H7 (cell line): ENCODE measurements at places on chromosomes 3 and 15.

DNA sequence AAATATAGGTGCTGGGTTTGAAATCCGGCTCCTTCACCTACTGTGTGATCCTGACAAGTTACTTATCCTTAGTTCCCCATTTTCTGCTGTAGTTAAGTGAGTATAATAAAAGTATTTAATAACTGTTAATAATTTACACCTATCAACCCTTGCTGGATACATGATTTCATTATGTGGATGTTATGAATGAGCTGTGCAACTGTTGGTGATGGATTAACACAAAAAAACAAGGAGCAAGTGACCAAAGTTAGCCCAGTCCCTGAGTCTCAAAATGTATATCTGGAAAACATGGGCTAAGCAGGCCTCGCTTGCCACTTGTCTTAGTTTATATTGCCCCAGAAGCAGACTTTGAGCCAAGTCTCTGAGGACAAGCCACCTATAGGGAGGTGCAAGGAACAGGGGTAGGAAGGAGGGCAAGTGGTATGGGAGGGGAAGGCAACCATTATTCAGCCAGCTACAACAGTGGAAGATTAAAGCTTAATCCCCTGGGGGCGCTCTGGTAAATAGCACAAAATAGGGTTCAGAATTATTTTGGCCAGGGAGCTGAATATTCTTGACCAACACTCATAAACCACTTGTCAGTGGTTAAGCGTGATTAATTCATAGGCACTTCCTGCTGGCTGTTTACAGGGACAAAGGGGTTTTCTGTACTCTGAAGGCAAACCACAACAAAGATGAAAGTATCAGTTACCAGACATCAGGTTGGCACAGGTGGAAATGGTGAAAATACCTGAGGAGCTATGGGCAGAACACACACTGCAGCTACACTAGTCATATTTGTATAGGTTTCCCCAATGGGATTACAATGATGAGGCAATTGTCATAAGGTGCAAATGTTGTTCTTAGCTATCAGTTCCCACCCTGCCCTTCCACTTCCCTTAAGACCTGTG, 76.2 kb downstream of the TRIM42 start:
- peak; percentile 22 for DNase-seq

DNA sequence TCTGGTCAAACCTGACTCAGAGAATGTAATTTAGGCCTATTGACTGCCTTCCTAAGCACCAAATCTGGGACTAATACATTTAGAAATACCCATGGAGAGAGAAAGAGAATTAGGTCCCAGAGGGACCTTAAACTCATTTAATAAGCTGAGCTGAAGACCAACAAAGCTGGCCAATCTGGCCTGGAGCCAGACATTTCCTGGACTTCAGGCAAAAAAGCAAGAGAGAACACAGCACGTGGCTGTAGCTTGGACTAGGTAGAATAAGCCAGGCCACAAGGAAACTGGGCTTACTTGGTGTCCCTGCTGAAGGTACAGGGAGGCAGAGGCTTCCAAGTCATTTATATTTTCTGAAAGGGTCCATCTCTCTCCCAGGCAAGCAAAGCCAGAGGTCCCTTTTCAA, 88.1 kb downstream of the RTP4 start:
- no peak for DNase-seq

GRCh38 chr15:69591905-69592508, 139.4 kb downstream of the RPLP1 start:
- no peak for DNase-seq

DNA sequence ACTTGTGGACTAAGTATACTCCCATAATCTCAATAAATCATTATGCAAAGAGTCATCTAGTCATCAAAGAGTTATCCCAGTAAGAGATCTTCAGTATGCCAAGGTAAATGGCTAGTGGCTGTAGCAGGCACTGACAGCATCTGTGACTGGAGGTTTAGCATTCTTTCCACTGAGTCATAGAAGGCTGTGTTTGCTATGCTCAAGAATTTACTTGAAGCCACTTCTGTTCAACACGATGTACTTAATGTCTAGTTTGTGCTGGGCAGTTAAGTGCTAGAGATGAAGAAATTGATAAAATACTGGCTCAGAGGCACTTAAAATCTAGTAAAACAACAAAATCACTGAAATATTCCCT, 13.0 kb downstream of the ZBED2 start:
- no peak for DNase-seq

GRCh38 chr3:50340448-50341329, at the start of gene RASSF1:
TSS of gene RASSF1 (minus strand) at chr3:50340836. CDS start at chr3:50340805, 31 bp downstream.
- DNase-seq: peak; percentile 91

- no peak for DNase-seq
These were observed 53.2 kb upstream of the RASGRP1 start for GRCh38 chr15:38617831-38618230.

DNA sequence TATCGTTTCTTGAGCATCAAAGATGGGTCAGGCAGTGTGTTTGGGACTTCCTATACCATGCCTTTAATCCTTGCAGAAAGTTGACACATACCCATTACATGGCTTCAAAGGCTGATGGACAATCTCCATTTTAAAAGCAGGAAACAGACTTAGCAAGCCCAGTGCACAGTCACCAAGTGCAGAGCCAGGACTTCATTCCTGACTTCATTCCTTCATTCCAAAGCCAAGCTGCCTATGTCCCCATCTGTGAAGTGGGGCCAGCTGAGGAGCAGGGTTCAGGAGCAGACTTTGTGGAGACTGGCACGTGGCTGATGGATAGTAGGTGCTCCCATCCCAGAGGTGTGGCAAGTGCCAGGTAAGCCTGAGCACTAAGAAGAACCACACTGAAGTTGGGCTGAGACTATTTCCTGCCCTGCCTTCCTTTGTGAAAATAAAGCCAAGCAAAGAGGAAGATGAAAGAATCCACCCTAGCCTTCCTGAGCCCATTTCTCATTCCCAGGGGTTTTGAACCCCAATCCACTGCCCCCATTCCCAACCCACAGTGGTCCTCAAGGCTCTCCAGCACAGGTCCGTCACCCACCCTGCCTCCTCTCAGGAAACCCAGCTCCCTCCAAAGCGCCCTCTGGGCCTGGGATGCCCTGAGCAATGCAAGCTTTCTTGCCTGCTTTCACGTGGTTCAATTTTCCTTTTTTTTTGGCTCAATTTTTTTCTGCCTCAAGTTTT, 1.8 kb downstream of the CX3CR1 start:
- DNase-seq: no peak
